T-helper 1 cell (primary cell): ENCODE measurements at places on chromosomes 16 and 17.

- DNase-seq, result no peak
Measured at GRCh38 chr16:23145608-23146007, 3.6 kb downstream of the USP31 start.

DNA sequence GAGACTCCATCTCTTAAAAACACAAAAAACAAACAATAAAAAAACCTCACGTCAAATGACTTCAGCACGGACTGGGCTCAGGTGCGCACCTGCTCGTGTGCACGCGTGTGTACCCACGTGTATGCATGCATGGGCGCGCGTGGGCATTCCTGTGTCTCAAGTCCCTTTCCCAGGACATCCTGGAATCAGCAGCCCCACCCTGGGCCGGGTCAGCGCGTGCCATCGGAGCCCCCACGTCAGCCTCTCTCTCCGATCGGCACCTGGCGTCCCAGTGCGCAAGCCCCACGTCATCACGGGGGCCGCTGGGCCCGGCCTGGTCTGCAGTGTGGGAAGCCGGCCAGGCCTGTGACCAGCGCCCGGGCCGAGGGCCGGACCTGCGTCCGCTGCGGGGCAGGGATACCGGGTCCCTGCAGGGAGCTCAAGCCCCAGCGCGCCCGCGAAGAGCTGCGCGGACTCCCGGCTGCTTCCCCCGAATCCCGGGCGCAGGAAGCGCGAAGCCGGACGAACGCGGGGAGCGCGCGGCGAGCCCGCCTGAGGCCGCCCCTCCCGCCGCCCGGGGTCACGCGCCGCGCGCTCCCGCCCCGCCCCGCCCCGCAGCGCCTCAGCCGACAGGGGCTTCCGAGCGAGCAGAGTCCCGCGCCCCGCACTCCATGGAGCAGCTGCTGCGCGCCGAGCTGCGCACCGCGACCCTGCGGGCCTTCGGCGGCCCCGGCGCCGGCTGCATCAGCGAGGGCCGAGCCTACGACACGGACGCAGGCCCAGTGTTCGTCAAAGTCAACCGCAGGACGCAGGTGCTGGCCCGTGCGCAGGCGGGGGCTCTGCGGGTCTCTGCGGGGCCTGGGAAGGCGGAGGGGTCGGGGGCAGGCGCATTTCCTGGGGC, at the start of gene FN3K:
FN3K (plus strand) TSS at position 629 of the 880 bp plus-strand sequence; CDS start at position 651, 22 bp downstream.
- DNase-seq, result no peak

GRCh38 chr17:70493277-70493874, 324.0 kb downstream of the KCNJ2 start:
- DNase-seq, result no peak

GRCh38 chr16:53518550-53519416, 15.8 kb upstream of the AKTIP start:
- peak; percentile 46 for DNase-seq

DNA sequence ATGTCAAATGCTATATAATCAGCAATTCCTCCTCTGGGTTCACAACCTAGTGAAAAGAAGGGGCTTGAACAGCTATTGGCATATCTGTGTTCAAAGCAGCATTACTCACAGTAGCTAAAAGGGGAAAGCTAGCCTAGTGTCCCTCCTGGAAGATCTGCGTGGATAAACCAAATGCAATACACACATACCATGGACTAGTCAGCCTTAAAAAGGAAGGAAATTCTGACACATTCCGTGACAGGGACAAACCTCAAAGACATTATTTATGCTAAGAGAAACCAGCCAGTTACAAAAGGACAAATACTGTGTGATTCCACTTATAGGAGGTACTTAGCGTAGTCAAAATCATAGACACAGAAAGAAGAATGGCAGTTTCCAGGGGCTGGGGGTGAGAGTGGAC, 90.1 kb downstream of the XYLT1 start:
- DNase-seq, result no peak

GRCh38 chr16:49890876-49891275, 35.0 kb upstream of the ZNF423 start:
- peak; percentile 12 for DNase-seq

DNA sequence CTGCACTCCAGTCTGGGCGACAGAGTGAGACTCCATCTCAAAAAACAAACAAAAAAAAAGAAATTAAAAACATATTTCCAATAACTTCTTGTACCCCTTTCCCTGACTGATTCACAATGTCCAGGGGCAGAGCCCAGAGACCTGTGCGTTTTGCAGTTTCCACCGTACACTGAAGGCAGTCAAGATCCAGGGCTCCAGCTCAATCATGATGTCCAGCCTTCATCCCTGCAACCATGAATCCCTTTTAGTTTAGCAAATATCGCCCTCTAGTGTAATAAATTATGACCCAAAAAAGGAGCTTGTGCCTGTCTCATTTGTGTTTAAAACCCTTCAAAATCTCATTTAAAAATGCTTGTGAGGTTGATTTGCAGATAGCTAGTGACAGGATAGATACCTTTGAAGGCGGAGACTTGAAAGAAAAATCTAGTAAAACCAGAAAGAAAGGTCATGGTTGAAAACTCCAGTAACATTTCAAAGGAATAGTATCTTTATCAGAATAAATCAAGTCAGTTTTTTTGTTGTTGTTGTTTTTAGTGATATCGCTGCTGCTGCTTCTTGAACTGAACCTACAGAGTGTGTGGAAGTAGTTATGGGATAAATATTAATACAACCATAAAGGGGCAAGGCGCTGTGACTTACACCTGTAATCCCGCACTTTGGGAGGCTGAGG, 3.7 kb upstream of the ERN1 start:
- no peak for DNase-seq

GRCh38 chr17:76145231-76146052, 4.4 kb upstream of the FOXJ1 start:
- DNase-seq, result no peak

DNA sequence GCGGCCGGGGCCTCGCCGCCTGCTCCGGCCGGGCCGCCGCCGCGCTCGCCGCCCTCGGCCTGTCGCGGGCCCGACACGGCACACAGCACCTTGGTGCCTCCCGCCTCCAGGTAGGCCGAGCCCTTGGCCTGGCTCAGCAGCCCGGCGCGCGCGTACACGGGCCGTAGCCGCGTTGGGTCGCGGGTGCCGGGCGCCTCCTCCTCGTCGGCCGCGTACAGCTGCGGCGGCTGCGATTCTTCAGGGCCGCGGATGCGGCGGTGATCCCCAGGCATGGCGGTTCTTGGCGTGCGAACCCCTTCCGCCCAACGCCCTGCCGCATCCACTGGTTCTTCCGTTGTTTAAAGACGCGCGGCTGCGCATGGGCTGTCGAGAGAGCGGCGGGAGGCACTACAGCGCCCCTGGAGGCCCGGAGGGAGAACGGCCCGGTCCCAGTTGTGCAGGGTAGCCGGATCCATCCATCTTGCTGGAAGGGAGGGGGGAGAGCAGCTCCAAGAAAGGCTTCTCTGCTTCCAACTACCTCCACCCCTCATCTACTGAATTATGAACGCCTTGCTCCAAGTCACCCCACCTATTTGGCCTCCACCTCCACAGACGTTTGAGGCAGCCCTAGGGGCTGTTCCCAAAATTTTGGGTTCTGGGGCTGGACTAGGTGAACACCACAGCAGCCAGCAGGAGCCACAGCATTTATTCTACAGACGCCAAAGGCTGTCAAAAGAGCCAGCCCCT, at the start of gene EXOSC6:
EXOSC6 (minus strand) TSS at position 312 of the 726 bp plus-strand sequence; CDS start at position 272, 40 bp downstream.
- peak; percentile 83 for DNase-seq

GRCh38 chr17:76248013-76248782, 7.9 kb upstream of the RNF157 start:
- no peak for DNase-seq

- no peak for DNase-seq
Measured at GRCh38 chr17:16199093-16199492, 16.2 kb downstream of the NCOR1 start.

- no peak for DNase-seq
Measured at GRCh38 chr16:1656808-1657617, 21.1 kb upstream of the JPT2 start.

GRCh38 chr16:88712362-88712979, 6.2 kb downstream of the CTU2 start:
- no peak for DNase-seq

DNA sequence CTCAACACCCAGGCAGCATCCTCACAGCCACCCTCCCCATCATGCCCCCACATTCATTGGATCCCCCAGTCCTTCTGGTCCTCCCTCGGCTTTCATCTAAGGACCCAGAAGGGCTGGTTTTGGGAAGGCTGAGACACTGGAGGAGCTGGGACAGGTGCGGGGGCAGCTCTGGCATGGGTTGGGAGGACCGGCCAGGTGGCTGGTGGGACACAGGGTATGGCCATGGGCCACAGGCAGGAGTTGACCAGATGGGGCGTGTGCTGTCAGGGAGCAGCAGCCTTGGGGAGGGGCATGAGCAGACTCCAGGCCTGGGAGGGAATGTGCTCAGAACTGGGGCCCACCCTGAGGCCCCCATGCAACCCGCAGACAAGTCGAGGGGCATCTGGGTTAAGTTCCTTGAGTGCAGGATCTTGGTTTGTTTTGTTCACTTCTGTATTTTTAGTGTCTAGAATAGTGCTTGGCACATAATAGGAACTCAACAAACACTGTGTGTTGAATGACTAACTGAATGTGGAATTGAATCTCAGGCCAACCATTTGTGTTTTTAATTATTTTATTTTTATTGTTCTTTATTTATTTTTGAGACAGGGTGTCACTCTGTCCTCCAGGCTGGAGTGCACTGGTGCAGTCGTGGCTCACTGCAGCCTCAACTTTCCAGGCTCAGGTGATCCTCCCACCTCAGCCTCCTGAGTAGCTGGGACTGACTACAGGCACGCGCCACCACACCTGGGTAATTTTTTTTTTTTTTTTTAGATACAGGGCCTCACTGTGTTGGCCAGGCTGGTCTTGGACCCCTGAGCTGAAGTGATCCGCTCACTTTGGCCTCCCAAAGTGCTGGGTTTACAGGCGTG, 5.6 kb downstream of the P2RX1 start:
- no peak for DNase-seq

DNA sequence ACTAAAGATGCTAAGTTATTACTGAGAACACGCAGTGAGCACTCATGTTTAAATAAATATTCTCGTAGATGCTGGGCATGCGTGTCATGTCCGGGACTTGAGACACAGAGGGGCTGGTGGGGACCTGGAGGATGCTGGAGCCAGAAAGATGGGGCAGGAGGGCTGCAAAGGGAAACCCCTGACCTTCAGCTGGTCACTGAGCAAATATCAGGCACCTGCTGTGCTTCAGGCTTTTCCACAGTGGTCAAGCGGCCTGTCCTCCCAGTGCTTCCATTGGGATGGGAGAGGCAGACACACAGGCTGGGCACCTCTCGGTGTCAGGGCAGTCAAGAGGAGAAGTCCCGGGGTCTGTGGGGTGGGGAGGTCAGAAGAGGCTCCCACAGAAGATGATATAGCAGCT, 211.4 kb downstream of the GSG1L start:
- no peak for DNase-seq

GRCh38 chr17:613725-614124, 100.9 kb downstream of the VPS53 start:
- no peak for DNase-seq

- DNase-seq, result no peak
Measured at GRCh38 chr17:9897372-9897968, 7.6 kb downstream of the RCVRN start.

DNA sequence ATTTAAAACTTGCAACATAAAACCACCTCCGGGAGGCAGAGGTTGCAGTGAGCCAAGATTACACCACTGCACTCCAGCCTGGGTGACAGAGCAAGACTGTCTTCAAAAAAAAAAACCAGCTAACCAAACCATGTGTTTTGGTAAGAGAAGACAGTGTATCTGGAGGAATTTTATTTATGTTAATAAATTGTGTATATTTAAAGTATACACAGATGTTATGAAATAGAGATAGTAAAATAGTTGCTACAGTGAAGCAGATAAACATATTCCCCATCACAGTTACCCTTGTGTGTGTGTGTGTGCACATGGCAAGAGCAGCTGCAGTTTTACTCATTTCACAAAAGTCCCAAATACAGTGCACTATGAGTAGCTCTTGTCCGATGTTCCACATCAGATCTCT, 54.8 kb upstream of the CRISPLD2 start:
- no peak for DNase-seq

DNA sequence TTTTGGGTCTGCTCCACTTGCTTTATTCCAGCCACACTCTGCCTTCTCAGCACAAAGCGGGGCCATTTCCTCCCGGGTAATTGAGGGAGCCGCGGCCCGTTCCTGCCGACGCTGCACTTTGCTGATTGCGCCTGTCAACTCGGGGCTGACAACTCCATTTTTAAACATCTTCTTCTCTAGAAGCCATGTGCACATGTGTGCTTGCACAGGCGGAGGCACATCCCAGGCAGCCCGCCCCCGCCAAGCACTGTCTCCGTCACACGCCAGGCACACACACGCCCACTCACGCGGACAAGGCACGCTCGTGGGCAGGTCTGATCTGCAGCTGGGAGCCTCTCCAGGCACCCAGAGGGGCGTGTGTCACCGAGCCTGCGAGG, 63.2 kb downstream of the ENGASE start:
- DNase-seq, result no peak

DNA sequence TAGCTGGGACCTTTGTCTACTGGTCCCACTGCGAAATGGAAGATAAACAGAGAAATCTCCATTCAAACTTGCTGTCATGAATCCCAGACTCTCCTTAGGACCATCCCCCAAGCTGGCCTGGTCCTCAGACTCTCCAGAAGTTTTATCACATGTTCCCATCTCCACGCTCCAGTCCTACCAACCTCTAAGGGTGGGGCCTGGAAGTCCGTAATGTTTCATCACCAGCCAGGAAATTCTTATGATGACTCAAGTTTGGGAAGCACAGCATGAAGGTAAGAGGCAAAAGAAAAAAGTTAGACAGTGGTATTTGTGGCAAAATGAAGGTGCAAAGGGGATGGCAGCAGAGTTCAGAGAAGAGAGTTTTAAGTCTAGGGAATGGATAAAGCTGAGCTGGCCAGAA, 52.7 kb downstream of the ZNF18 start:
- no peak for DNase-seq

DNA sequence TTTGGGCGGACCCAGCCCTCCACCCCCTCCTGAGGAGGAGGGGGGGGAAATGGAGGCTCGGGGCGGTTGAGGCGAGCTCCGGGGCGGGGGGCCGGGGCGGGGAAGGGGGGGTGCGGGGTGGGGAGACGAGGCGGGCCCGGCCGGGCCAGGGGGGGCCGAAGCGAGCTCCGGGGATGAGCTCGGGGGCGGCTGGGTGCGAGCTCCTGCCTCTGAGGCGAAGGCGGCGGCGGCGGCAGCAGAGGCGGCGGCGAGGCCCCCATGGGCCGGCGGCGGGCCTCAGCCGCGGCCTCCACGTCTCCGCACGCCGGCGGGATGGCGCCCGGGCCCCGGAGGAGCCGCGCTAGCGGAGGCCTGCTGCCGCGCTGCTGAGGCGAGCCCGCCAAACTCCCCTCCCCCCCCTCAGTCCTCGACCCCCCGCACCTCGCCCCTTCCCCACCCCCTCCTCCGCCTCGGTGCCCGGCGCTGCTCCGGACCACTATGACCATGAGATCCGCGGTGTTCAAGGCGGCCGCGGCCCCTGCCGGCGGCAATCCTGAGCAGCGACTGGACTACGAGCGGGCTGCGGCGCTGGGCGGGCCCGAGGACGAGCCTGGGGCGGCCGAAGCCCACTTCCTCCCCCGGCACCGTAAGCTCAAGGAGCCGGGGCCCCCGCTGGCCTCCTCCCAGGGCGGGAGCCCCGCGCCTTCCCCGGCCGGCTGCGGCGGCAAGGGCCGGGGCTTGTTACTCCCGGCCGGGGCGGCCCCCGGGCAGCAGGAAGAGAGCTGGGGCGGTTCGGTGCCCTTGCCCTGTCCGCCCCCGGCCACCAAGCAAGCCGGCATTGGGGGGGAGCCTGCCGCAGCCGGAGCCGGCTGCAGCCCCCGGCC, 596 bp downstream of the MSL1 start:
- no peak for DNase-seq
